ENCODE measurements at places on chromosomes 7 and 10.
A peak's percentile ranks its signal among the peaks of the same experiment; 100 is the strongest.

DNA sequence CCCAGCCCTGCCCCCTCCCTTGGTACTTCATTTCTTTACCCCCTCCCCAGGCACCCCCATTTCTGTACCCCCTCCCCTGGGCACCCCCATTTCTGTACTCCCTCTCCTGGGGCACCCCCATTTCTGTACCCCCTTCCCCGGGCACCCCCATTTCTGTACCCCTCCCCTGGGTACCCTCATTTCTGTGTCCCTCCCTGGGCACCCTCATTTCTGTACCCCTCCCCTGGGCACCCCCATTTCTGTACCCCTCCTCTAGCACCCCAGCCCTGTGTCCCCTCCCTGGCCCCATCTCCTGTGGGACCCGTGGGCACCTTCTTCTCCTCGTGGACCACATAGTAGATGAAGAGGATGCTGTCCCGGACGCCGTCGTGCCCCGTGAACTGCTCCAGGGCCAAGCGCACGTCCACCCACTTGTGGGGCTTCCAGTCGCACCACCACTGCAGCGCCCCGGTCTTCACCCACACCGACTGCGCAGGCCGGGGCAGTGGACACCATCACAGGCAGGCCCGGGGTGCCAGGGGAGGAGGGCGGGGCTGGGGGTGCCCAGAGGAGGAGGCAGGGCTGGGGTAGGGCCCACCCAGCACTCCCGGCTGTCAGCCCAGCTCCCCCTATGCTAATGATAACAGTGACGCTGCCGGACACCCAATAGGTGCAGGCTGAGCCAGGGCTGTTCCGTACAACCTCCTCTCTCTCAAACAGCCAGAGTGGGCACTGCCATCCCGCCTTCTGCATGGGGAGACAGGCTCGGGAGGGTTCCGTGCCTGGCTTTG lies 20.4 kb downstream of the TECPR1 start:
- no peak for DNase-seq

- DNase-seq, result peak; percentile 98
These were observed at the start of gene WAC for GRCh38 chr10:28532337-28533185. Gene WAC, plus strand, starts transcription at chr10:28533118. Its CDS starts 462 bp downstream, at chr10:28533580.

- no peak for DNase-seq
These were observed 78.9 kb downstream of the CACNA2D1 start for GRCh38 chr7:82364671-82365070.

DNA sequence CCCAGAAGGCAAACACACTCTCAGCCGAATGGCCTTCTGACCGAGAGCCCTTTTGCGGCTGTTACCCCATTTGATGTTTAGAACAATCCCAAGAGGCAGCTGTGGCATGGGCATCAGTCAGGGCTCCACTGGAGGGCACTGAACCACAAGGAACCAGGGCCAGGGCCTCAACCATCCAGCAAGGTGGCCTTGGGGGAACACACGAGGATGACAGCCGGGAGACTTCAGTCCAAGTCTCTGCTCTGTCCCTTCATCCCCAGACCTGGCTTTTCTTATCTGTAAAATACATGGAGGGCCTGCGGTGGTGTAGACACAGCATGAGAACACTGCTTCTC lies 63.6 kb upstream of the INSIG1 start:
- DNase-seq, result no peak

- no peak for DNase-seq
These were observed 41.6 kb upstream of the FAM204A start for GRCh38 chr10:118383699-118384098.
